ENCODE measurements at places on chromosomes 2 and 18. TPM values are rescaled to one million over a fixed set of nuclear protein-coding genes. Genes with fewer than 3 reads are reported as not detected.

DNA sequence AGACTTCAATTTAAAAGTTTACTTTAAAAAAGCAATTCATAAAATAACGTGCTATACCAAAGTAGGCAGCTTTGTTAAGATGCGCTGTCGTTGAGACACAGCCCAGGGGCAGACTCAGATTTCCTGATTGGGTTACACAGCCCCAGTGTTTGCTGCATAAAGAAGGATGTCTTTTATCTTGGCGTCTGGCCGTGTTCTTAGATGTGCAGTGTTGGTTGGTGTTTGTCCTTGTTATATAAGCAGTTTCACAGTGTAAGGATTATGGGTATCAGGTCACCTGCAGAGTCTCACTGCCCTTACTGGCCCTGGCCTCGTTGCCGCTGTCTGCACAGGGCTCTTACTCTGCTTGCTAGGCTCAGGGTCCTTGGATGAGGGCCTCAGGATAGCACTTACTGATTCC is 108.5 kb downstream of the WDSUB1 start:
- H3K36me3 ChIP-seq = no peaks in the 10 kb centered on the region
- H3K4me1 ChIP-seq = no peaks in the 10 kb centered on the region
- H3K4me3 ChIP-seq = no peak overlapping the region
- no peak overlapping the region for H3K27ac ChIP-seq

The IL36RN gene
- not detected for total RNA-seq

DNA sequence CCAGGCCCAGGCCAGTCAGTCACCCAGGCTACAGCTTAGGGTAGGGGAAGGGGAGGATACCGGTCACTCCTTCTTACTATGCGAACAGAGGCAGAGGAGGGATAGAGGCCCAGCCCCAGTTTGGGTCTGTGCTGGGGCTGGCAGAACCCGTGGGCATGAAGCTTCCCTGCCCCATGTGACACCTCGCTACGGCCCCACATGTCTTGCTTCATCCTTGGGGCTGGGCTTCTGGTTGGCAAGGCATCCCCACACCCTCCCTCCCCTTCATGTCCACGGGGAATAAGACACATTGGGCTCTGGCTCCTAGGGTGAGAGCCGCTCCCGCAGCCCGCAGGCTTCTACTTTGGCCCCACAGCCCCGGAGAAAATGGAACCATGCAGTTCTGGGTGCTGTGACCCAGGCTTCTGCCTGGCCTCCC is 32.4 kb downstream of the HS1BP3 start:
- peaks cover 45% of the 10 kb centered on the region for H3K36me3 ChIP-seq
- H3K27ac ChIP-seq = peak overlapping the region; percentile 82
- H3K27me3 ChIP-seq = no peaks in the 10 kb centered on the region
- DNase-seq = no peak
- H3K4me3 ChIP-seq = no peak overlapping the region

DNA sequence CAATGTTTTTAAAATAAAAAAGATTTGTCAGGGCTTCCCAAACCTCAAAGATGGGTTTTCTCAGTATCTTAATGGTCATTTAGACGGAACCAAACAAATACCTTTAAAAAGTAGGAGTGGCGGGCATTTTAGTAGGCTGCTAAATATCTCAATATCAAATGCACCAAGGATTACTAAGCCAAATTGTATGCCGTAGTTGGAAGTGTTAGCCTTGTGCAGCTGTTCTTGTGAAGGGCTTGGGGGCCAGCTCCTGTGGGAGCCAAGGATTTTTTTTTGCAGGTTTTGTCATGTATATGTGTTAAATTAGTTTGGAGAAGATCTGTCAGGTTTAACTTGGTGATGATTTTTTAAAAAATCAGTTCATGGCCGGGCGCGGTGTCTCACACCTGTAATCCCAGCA is 52.1 kb downstream of the ACTR2 start:
- H3K27me3 ChIP-seq = no peaks in the 10 kb centered on the region
- no peak overlapping the region for H3K4me3 ChIP-seq
- H3K27ac ChIP-seq = no peak overlapping the region

DNA sequence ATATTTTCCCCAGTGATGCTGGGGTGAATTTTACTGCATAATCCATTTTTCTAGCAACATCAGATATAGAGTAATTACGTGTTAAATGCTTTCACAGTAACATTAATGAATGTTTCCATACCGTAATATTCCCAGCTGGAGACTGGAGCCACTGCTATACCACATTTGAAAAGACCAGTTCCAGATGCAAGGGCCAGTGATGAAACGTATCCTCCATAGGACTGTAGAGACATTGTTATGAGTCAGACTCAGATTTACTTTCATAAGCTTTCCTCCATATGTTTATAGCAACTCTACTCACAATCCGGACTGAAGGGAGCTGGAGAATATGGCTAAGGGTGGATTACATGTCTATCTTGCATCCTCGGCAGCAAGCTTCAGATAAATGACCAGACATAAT is 22.7 kb upstream of the GCG start:
- H3K27me3 ChIP-seq = no peaks in the 10 kb centered on the region
- no peak overlapping the region for H3K4me3 ChIP-seq
- no peaks in the 10 kb centered on the region for H3K4me1 ChIP-seq
- DNase-seq = no peak

DNA sequence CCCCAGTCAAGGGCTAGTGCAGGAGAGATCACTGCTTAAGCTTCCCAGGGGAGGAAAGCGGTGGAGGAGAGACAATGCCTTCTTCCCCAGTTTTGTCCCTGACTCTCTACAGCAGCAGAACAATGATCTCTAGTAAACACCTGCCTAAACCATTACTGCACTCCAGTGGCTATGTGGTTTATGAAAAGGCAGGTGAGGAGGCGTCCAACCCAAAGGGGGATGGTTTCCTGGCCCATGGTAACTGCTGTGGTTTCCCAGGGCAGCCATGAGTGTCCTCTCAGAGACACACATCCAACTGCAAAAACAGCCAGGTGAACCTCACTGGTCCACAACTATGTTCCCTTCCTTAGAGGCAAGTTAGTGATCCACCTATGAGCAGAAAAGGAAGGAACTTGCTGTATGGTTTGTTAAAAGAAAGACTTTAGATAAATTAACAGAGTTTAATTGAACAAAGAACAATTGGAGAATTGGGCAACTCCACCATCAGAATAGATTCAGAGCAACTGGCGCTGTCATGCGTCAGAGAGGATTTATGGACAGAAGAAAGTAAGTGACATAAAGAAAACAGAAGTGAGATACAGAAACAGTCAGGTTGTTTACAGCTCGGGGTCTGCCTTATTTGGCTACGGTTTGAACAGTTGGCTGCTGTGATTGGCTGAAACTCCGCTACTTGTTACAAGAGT is 4.8 kb upstream of the TTC39C start:
- no peak for DNase-seq
- H3K27ac ChIP-seq = peak overlapping the region; percentile 84
- no peak overlapping the region for H3K4me3 ChIP-seq
- H3K27me3 ChIP-seq = no peaks in the 10 kb centered on the region
- peaks cover 35% of the 10 kb centered on the region for H3K4me1 ChIP-seq
- no peaks in the 10 kb centered on the region for H3K36me3 ChIP-seq

- H3K36me3 ChIP-seq = no peaks in the 10 kb centered on the region
- peak overlapping the region; percentile 85 for H3K27ac ChIP-seq
- H3K4me3 ChIP-seq = peak overlapping the region; percentile 54
- DNase-seq = no peak
- no peaks in the 10 kb centered on the region for H3K27me3 ChIP-seq
Observed at GRCh38 chr18:12658426-12659138, 675 bp upstream of the SPIRE1 start.

DNA sequence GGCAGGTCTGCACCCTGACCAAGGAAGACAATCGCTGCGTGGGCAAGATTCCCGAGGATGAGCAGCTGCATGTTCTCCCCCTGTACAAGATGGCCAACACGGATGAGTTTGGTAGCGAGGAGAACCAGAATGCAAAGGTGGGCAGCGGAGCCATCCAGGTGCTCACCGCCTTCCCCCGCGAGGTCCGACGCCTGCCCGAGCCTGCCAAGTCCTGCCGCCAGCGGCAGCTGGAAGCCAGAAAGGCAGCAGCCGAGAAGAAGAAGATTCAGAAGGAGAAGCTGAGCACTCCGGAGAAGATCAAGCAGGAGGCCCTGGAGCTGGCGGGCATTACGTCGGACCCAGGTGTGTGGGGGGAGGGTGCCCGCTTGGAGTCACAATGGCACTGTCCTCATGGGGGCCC is 48.4 kb downstream of the BOLA3 start:
- H3K4me3 ChIP-seq = no peak overlapping the region
- no peaks in the 10 kb centered on the region for H3K27me3 ChIP-seq
- DNase-seq = no peak
- peaks cover 96% of the 10 kb centered on the region for H3K36me3 ChIP-seq
- no peak overlapping the region for H3K27ac ChIP-seq
- no peaks in the 10 kb centered on the region for H3K4me1 ChIP-seq

DNA sequence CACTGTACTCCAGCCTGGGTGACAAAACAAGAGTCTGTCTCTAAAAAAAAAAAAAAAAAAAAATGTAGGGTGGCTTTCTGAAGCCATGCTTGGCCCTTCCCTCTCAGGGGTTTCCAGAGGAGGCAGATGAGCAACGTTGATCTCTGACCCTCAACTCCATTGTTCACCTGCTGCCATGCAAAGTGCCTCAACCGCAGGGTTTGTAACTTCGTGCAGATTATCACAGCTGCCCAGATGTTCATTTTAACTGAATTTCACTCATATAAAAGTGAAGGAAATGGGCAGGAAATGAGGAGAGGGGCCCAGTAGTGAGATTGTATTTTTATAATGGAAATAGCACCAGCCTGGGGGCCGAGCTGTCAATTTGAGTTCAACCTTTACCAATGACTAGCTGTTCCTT is 14.9 kb upstream of the B3GNT2 start:
- no peaks in the 10 kb centered on the region for H3K4me1 ChIP-seq
- no peaks in the 10 kb centered on the region for H3K27me3 ChIP-seq
- H3K4me3 ChIP-seq = no peak overlapping the region
- no peaks in the 10 kb centered on the region for H3K36me3 ChIP-seq
- peak; percentile 9 for DNase-seq

The LOXL3 gene
- total RNA-seq = 11.6 TPM

- H3K4me3 ChIP-seq = no peak overlapping the region
- no peak for DNase-seq
- no peaks in the 10 kb centered on the region for H3K4me1 ChIP-seq
- no peak overlapping the region for H3K27ac ChIP-seq
- H3K27me3 ChIP-seq = no peaks in the 10 kb centered on the region
Observed at GRCh38 chr2:229073935-229074334, 197.2 kb downstream of the PID1 start.

- no peak for DNase-seq
- H3K27me3 ChIP-seq = peaks cover 76% of the 10 kb centered on the region
- H3K4me1 ChIP-seq = peaks cover 24% of the 10 kb centered on the region
- no peak overlapping the region for H3K4me3 ChIP-seq
Observed at GRCh38 chr2:26177122-26177521, 4.2 kb downstream of the GAREM2 start.

- no peak overlapping the region for H3K27ac ChIP-seq
- peak; percentile 56 for DNase-seq
- no peaks in the 10 kb centered on the region for H3K36me3 ChIP-seq
- no peak overlapping the region for H3K4me3 ChIP-seq
Observed at GRCh38 chr18:79540161-79540903, 139.3 kb upstream of the CTDP1 start.

- no peak overlapping the region for H3K27ac ChIP-seq
- no peaks in the 10 kb centered on the region for H3K4me1 ChIP-seq
- H3K36me3 ChIP-seq = no peaks in the 10 kb centered on the region
- DNase-seq = no peak
- H3K4me3 ChIP-seq = no peak overlapping the region
Observed at GRCh38 chr2:12605936-12606335, 110.8 kb upstream of the TRIB2 start.

DNA sequence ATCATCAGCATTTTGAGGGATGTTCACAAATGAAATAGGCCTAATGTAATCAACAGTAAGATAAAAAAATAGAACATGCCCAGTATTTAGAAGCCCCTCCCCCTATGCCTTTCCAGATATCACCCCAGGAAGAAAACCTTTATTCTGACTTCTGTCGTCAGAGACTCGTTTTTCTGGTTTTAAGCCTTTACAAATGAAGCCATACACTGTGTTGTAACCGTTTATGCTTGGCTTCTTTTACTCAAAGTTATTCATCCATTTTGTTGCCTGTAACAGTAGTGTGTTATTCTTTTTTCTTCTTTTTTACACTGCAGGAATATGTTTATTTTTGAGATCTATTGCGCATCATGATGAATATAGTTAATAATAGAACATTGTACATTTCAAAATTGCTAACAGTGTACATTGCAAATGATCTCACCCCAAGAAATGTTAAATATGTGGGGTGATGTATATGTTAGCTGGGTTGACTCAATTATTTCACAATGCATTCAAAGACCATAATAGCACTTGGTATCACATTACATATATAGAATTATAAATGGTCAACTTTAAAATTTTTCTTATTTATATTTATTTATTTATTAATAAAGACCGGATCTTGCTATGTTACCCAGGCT is 28.1 kb upstream of the PNPT1 start:
- no peak overlapping the region for H3K4me3 ChIP-seq
- no peaks in the 10 kb centered on the region for H3K36me3 ChIP-seq
- H3K27me3 ChIP-seq = no peaks in the 10 kb centered on the region

The TCF23 gene
- 2.5 TPM for total RNA-seq

The ANKRD30B gene
- total RNA-seq = not detected

- H3K4me3 ChIP-seq = no peak overlapping the region
- DNase-seq = no peak
- no peak overlapping the region for H3K27ac ChIP-seq
- H3K27me3 ChIP-seq = no peaks in the 10 kb centered on the region
- H3K36me3 ChIP-seq = peaks cover 32% of the 10 kb centered on the region
Observed at GRCh38 chr2:232038881-232039485, 77.5 kb downstream of the DIS3L2 start.

The FTCDNL1 gene
- 8.9 TPM for total RNA-seq

DNA sequence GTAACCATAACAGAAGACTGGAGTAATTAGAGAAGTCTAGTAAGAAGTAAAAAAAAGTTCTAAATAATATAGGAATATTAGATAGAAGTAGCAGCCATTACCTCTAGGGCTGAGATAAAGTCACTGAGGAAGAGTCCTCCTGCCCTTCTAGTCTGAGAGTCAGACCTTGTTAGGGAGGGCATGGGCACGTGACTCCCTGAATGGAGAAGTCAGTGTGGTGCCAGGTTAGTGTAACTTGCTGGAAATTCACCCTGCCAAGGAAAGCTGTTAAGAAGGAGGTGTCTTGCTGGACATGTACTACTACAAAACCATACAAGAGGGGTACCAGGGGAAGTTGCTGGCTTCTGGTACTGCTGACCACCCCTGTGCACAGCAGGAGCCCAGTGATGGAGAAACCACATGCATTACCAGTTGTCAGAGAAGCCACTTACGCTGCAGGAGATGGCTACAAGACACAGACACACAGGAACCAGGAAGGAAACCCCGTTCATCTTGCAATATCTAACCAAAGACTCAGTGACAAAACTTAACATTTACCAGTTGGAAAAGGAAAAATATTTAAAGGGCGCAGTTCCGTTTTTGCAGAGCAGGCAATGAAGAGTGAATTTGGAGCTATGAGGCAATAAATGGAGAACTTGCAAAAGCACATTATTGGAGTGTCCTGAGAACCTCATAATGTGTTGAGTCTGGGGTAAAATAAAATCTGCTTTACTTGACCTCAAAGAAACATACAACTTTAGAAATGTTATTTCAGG is 77.2 kb upstream of the TLK1 start:
- no peaks in the 10 kb centered on the region for H3K27me3 ChIP-seq
- no peaks in the 10 kb centered on the region for H3K4me1 ChIP-seq
- no peaks in the 10 kb centered on the region for H3K36me3 ChIP-seq
- DNase-seq = no peak

GRCh38 chr2:239015218-239015900 is 167.5 kb downstream of the TWIST2 start:
- no peaks in the 10 kb centered on the region for H3K36me3 ChIP-seq
- DNase-seq = peak; percentile 61
- H3K4me1 ChIP-seq = no peaks in the 10 kb centered on the region
- no peaks in the 10 kb centered on the region for H3K27me3 ChIP-seq

The LRRTM1 gene
- not detected for total RNA-seq

The ASPRV1 gene
- total RNA-seq = 4.9 TPM

The LPIN1 gene
- total RNA-seq = 47.6 TPM
